ENCODE measurements at places on chromosomes 4 and X. TPM values are rescaled to one million over a fixed set of nuclear protein-coding genes. Genes with fewer than 3 reads are reported as not detected.

DNA sequence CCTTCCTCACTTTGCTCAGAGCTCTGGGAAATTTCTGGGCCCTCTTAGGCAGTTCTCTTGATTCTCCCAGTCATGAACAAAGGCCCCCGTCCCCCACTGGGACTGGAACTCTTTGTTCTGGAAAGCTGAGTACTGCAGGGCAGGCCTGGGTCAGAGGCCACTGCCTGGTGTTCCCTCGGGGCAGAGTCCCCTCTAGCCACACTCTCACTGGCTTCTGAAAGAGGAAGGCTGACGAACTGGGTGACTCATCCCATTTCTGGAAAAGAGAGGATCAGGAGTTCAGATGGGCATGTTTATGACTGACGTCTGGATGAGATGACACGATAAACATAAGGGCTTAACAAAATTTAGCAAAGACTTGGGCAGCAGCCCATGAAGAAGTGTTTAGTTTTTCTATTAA is 47.7 kb downstream of the DDX3X start:
- DNase-seq, result no peak

DNA sequence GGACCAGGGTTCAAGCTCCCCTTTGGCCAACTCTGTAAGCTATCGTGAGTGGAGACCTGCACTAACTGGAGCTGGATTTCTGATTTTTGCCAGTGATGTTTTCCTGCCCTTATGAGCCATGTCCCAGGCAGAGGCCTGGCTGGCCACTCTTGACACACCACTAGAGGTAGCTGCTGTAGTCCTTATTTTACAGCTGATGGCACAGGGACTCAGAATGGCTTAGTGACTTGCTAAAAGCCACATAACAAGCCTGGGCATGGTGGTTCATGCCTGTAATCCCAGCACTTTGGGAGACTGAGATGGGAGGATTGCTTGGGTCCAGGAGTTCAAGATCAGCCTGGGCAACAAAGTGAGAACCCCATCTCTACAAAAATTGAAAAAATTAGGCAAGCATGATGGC is 33.4 kb downstream of the CYTL1 start:
- DNase-seq, result no peak

- no peak for DNase-seq
Observed at GRCh38 chr4:115844180-115844579, 730.8 kb upstream of the NDST4 start.

The TMEM150C gene
- not detected for total RNA-seq

The CT45A1 gene
- not detected for total RNA-seq

The ITIH6 gene
- total RNA-seq, result not detected

Data from CD8-positive, alpha-beta memory T cell (primary cell).